GM23248 (cell line): ENCODE measurements at places on chromosomes 13 and 19.

- no peak for DNase-seq
Measured at GRCh38 chr19:18698321-18699167, 15.1 kb downstream of the CRTC1 start.

GRCh38 chr13:99740251-99740979 lies 231.2 kb downstream of the ZIC5 start:
- DNase-seq = peak; percentile 26

- peak; percentile 41 for DNase-seq
Measured at GRCh38 chr13:33497146-33497845, 211.7 kb upstream of the STARD13 start.

DNA sequence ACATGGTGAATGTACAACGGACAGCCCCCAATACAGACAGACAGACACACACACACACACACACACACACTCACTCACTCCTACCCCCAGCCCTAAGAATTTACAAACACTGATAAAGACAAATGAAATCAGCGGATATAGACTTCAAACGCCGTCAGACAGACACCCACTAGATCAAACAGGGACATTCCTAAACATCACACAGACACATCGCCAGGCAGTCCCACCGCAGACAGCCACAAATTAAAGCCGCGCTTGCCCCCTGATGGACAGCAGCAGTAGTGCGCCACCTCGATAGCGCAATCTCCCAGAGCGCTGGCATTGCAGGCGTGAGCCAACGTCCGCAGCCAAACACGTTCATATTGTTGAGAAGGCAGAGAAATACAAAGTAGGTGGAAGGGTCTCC lies 24.7 kb upstream of the ADGRE1 start:
- peak; percentile 91 for DNase-seq

GRCh38 chr13:51734786-51735185 lies 69.2 kb downstream of the DHRS12 start:
- peak; percentile 39 for DNase-seq

DNA sequence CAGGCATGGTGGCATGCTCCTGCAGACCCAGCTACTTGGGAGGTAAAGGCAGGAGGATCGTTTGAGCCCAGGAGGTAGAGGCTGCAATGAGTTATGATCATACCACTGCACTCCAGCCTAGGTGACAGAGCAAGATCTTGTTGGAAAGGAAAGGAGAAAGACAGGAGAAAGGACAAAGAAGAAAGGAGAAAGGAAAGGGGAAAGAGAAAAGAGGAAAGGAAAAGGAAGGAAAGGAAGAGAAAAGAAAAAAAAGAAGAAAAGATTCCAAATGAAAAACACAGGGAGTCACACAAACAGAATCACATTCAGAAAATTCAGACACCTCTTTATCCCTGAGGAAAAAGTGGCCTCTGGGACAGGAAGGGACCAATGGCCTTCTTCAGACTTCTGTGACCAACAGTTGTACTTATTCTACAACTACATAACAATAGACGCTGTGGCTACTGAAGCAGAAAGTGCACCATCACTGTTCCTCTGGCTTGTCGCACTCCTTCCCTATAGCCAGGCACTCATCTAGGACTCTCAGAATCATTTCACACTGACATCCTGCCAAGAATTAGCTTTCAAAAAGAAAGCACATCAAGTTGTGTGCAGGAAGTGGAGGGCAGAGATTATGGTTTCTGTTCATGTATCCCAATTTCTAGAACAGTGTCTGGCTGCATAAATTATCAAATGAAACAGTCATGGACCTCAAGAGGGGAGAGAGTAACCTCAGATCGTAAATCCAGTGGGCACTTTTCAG lies 5.9 kb downstream of the MTMR6 start:
- DNase-seq = no peak

DNA sequence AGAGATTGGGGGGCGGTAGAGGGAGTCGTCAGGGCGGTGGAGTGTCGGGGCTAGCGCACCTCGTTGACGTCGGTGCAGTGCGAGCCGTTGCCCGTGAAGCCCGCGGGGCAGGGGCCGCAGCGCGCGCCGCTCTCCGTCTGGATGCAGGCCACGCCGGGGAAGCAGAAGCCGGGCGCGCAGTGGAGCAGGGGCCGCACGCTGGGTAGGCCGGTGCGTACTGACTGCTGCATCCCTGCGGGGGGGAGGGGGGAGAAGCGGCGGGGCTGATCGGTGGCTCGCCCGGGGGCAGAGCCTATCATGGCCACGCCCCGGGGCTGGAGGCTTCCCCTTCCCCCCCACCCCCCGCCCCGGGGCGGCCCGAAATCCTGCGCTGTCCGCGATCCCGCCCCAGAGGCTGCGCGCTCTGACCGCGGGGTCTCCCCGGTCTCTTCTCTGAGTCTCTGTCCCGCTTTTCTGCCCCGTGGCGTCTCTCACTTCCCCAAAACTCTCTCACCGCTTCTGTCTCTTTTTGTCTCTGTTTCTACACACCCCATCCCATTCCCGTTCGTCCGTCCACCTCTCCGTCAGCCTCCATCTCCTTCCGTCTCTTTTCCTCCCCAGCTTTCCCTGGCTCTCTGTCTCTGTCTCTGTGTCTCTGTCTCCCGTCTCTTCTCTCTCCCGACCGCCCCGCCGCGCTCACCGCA lies 1.1 kb downstream of the COMP start:
- DNase-seq = peak; percentile 59

GRCh38 chr13:62250501-62251201 lies 835.0 kb upstream of the PCDH20 start:
- DNase-seq = peak; percentile 0

DNA sequence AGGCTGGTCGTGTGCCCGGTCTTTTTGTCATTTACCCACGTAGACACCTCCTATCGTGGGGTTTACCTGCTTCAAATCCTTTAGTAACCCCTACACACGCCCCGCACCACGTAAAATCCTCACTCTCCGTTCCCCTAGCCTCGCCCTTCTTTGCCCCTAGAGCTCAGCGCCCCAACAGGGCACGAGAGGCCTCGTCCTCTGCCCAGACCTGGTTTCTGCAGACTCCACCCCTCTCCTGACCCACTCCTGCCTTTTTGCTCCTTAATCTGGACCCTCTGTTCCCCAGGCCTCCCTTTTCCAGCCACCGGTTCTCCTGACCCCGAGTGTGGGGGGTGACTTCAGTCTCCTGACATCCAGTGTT lies 412 bp downstream of the ZNF528 start:
- peak; percentile 59 for DNase-seq

GRCh38 chr13:95138876-95139585 lies 162.2 kb downstream of the ABCC4 start:
- DNase-seq = no peak

GRCh38 chr19:11261431-11261970 lies 823 bp downstream of the DOCK6 start:
- DNase-seq = no peak

DNA sequence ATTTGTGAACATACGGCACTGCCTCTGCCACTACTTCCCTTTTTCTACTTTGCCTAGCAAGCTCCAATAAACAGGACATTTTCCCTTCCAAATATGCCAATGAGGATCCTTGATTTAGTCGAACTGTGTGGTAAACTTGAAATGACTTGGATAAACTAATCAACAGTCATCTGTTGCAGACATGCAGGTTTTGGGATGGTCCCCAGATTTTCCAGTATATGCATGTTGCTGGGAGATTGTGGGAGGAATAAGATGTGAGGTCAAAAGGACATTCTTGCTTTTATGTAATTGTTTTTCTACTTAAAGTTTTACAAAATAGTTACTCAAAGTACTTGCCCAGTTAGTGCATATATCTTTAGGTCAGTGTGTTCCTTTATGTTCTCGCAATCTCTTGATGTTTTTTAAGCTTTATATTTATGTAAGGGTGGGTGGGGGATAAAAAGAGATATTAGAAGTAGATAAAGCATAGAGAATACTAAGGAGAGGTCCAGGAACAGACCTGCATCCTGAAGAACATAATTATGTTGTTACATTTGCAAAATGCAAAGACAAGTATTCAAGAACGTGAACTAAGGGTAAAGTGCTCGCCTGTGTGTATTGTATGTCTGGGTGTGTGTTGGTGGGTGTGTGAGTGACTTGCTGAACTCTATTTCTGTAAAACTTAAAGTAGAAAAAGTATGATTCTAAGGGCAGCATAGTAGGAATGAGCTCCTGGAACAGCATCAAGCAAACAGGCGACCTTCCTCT lies 88.4 kb upstream of the OXGR1 start:
- no peak for DNase-seq

DNA sequence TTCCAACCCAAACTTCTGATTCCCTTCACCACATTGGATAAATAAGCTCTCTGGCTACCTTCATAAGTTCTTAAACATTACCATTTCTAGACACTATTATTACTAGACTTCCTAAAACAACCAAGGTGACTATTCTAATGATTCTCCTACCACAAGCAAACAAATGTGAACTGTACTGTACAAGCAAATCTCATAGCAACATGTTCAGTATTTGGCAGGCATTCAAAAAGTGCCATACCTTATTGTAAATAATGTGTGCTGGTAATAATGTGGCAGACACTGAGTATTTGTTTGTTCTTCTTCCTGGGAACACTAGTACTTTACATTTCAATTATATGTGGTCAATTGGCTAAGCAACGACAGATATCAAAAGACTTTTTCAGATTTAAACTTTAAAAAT lies 986.0 kb upstream of the SPRY2 start:
- DNase-seq = no peak

DNA sequence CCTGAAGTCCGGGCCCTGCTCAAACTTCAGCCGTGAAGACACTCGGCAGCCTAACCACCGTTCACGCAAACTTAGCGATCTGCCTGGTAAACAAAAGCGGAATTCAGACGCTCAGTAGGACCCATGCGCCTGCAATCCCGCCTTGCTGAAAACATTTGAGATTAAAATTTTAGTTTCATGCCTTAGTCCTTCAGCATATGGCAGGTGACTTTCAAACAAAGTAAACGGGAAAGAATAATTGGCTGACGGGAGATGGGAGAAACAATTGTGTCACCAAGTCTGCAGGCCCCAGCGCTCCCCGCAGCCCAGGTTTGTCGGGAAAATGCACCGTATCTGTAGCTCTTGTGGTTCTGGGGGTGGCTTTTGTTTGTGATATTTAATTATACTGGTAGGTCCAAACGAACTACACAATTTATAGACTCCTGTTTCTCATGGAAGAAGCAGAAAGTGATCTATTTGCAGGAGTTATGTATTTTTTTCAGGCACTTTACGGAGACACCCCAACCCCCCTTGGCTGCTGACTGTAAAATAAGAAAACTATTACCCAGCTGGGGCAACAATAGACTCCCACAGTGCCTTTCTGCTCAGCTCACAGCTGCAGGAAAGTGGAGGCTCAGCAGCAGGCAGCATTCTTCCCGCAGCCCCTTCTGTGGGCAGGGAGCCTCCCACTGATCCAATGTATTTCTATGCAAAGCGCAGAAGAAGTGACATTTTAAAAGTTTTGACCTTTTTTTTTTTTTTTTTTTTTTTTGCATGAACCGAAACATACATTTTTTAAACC lies 94.8 kb downstream of the SOX1 start:
- no peak for DNase-seq

DNA sequence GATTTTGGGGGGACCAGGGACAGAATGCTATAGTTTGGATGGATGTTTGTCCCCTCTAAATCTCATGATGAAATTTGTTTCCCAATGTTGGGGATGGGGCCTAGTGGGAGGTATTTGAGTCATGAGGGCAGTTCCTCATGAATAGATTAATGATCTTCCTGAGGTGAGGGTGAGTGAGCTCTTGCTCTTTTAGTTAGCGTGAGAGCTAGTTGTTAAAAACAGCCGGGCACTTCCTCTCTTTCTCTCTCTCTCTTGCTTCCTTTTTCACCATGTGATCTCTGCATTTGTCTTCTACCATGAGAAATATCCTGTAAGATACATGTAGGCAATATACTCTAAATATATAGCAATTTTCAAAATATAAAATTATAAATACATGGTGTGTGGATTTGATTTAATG lies 290.8 kb upstream of the PCDH9 start:
- no peak for DNase-seq

DNA sequence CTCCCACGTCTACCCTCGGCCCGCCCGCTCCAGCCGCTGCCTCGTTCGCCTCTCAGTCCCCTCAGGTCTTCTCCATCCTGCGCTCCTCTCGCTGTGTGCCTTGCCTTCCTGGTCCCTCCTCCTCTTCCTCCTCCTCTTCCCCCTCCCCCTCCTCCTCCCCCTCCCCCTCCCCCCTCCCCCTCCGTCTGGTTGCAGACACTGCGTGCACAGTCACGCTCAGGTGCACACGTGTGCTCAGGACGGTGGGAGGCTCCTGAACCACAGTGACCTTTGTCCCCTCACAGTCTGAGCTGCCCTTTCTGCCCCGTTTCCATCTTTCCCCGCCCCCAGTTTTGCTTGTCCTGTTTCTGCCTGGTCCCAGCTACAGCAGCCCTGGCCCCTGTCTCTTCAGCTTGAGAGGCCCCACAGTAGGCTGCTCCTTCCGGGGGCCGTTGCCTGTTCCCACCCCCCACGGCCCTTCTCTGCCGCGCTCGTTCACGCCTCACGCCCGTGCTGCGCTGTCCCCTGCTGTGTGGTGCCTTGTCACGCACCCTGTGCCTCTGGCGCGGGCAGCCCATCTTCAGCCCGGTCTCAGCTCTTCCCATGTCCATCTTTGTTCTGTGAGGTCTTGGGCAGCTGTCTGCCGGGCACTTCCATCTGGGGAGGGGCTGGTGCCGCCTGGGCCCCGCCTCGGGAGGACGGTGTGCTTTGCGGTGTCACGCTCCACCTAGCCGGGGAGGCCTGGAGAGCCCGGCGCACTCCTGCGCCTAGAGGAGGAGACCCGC lies 13.8 kb upstream of the RPS15 start:
- DNase-seq = no peak

DNA sequence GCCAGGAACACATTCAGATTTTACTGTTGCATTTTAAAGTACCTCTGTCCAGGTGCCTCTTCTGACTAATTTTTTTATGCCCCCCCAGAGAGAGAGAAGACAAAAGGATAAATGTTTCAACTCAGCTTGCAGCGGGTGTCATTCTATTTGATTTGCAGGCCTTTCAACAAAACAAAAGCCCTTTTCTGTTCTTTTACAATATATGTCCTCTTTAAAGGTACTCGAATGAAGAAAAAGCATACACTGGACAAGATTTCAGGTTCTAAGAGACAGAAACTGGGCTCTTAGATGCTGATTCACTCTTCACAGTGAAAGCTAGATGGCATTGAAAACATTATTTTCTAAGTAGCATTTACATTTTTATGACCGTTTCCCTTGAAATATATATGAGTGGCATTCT lies 2.9 kb upstream of the FRY start:
- DNase-seq = no peak

GRCh38 chr13:20193907-20194631 lies 1.3 kb upstream of the GJB2 start:
- DNase-seq = peak; percentile 24

GRCh38 chr19:58518256-58519086 lies 1.1 kb downstream of the ZBTB45 start:
- DNase-seq = peak; percentile 30

- peak; percentile 54 for DNase-seq
Measured at GRCh38 chr13:77521595-77522367, 13.7 kb upstream of the SCEL start.

GRCh38 chr19:39631178-39631577 lies 24.5 kb upstream of the LGALS16 start:
- DNase-seq = no peak

- peak; percentile 70 for DNase-seq
Measured at GRCh38 chr13:41520660-41521630, 63.6 kb downstream of the RGCC start.
